Activated naive CD4-positive, alpha-beta T cell treated with anti-CD3 and anti-CD28 coated beads, Interleukin-2, amount 10 ng/mL, durations not matched to agents 5 hours and 36 hours (primary cell): ENCODE measurements at places on chromosomes 12 and 14. TPM values are rescaled to one million over a fixed set of nuclear protein-coding genes. Genes with fewer than 3 reads are reported as not detected.

The TSHR gene
- total RNA-seq: 3.5 TPM

The SSPN gene
- total RNA-seq: not detected

The CLEC1B gene
- not detected for total RNA-seq

The DNAL1 gene
- 4.3 TPM for total RNA-seq

The TSFM gene
- total RNA-seq: 25.6 TPM

The ARHGDIB gene
- total RNA-seq: 1,398 TPM

The MSI1 gene
- not detected for total RNA-seq
